ENCODE measurements at places on chromosomes 16 and 17.

DNA sequence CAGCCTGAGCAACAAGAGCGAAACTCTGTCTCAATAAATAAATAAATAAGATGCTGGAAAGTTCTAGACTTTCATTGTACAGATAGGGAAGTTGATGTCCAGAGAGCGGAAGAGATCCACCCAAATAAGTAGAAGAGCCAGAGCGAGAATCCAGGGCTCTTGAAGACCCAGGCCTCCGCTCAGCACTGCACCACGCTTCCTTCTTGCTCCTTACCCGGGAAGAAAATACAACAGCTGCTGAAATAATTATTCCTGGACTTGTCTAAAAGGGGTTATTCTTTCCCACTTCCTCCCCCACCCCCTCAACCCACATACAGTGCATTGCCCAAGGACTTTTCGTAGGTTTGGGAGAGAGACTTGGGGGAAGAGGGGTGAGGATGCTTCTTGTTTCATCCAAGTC is 26.7 kb downstream of the CDK5RAP3 start:
- no peak for DNase-seq

DNA sequence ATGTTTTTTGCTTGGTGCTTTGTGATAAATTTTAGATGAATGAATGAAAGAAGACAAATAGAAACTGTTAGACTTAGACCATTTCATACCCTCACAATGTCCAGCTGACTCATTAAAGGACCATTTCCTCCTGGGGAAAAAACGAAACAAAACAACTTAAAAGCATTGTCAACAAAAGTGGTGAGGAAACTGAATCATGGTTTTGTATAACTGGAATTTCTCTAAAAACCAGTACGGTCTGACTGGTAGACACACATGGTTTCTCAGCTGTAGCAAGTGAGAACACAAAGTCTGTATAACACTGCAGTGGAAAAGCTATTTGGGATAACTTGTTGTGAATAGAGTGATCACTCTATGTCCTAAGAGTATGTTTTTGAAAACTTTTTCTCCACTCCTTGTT is 5.3 kb upstream of the DDX52 start:
- peak; percentile 50 for DNase-seq

- DNase-seq: peak; percentile 49
Measured at GRCh38 chr17:19346351-19347255, 15.9 kb downstream of the B9D1 start.

DNA sequence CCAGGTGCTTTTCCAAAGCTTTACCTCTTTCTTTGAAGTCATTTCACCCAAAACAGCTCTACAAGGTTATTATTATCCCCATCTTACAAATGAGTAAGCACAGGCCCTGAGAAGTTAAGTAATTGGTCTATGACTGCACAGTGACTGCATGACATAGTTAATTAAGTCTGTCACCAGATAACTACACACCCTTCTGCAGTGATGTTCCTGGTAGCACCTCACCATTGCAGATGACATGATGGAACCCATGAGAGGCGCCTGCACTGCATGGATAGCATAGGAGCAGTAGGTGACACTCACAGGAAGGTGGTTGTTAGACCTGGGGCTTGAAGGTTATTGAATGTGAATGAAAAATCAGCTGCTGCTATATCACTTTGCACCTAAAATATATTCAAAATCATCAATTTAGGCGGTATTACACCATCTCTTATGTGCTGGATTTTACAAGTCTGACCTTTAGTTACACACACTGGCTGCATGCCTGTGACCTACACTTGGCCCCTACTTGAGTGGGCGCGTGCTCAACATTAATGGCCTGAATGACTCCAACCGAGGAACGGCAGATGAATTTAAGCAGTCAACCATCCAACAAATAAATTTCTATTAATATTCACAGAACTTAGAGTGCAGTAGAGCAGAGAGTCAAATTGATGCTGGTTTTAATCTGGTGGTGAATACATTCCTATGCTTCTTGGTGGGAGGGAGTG is 239.6 kb downstream of the CDH11 start:
- DNase-seq: no peak

DNA sequence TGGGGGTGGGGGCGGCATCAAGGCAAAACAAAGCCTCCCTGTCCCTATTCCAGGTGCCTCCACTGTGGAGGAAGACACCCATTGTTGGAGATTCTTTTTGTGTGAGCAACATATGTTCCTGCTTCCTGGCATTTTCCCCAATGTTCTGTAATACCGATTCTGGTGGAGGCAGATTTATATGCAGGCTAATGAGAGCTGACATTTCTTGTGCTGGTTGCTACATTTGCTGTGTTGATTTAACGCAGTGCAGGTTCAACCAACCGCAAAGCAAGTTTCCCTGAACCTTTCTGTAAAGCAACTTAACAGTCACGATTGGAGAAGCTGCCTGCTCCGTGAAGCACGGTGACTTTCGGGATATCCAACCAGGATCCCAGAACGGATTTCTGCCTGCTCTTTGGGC is 260.5 kb downstream of the CBLN1 start:
- peak; percentile 83 for DNase-seq

DNA sequence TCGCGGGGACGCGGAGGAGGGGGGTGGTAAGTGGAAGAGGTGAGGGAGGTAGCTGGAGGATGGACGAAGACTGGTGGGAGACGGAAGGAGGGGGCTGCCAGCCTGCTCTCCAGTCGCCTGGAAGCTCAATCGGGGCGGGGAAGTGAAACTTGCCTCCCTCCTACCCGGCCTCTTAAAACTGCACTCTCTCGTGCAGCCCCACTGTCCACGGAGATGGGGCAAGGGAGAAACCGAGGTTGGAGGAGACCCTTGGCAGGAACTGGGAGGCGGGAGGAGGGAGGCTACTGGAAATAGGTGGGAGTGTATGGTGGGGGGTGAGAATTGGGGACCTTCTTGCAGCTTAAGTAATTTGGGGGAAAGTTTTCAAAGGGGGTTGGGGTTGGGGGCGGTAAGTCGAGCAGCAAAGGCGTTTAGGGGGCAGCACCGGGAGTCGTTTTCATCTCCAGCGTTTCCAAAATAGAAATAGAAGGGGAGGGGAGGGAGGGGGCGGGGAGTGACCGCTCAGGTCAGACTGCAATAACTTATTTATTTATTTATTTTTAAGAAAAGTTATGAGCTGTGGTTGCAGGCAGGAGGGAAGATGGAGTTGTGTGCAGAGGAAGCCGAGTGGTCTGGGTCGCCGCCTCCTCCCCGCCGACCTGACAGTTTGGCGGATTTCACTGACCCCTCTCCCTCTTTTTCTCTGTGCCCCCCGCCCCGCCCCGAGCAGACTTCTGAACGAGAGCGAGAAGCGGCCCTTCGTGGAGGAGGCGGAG is 1.4 kb downstream of the SOX9 start:
- DNase-seq: no peak

- DNase-seq: no peak
Measured at GRCh38 chr16:50711040-50711439, 17.6 kb downstream of the NOD2 start.
